ENCODE measurements at places on chromosomes 4 and X.

DNA sequence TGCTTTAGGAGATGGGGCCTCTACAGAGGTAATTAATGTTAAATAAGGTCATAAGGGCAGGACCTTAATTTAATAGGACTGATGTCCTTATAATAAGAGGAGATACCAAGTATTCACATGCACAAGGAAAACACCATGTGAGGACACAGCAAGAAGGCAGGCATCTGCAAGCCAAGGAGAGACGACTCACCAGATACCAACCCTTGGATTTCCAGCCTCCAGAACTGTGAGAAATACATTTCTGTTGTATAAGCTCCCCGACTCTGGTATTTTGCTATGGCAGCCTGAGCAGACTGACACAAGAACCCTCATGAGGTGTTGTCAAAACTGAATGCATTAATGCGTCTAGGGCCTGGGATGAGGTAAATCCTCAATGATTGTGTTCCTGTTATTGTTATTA lies 56.2 kb upstream of the MAPK10 start:
- DNase-seq: no peak

- DNase-seq: no peak
Observed at GRCh38 chr4:137559801-137560200, 27.5 kb upstream of the PCDH18 start.

- no peak for DNase-seq
Observed at GRCh38 chrX:55841962-55842752, 124.6 kb downstream of the RRAGB start.

- DNase-seq: no peak
Observed at GRCh38 chrX:43836435-43837184, 45.6 kb downstream of the MAOB start.

DNA sequence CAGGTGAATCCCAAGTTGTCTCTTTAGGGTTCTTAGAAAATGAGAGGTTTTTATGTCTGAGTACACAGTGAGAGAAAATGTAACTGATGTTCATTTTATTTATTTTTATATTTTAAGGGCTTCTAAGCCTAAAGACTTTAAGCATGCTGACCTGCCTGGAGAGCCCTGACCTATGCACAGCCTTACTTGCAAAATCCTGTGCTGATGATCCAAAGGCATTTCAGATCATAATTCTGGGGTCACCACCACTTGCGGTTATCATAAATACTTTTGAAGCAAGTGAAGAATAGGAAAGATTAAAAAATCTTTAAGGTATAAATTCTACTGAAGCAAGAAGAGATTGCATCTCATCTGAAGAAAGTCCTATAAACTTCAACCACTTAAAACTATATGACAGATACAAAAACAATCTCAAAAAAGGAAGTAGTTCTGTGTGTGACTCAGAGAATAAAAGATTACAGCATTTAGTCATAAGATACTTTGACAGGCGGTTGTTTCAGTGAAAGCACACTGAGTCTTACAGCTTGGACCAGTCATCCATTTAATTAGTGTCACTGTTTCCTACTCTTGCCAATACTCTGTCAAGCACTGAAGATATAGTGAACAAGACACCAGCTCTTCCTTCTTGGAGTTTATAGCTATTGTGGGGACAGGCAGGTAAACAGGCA lies 245.2 kb upstream of the DIPK2B start:
- no peak for DNase-seq

- no peak for DNase-seq
Observed at GRCh38 chr4:112767386-112767785, 130.4 kb downstream of the LARP7 start.

GRCh38 chr4:48262484-48262883 lies 7.2 kb downstream of the TEC start:
- DNase-seq: no peak

DNA sequence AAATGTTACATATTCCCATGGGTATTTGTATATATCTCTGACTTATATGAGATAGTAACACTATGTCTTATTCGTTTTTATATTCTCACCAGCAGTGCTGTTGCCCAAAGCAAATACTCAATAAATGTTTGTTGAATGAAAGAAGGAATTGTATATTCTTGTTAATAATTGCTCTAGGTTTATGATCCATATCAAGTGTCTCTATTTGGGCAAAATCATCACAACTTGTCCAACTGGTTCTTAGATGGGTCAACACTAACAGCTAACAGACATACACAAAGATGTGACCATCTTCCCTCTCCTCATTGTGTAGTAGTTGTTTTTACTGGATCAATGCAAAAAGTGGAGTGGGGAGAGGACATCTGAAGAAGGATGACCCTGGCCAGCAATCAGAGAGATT lies 6.6 kb upstream of the APLN start:
- no peak for DNase-seq

DNA sequence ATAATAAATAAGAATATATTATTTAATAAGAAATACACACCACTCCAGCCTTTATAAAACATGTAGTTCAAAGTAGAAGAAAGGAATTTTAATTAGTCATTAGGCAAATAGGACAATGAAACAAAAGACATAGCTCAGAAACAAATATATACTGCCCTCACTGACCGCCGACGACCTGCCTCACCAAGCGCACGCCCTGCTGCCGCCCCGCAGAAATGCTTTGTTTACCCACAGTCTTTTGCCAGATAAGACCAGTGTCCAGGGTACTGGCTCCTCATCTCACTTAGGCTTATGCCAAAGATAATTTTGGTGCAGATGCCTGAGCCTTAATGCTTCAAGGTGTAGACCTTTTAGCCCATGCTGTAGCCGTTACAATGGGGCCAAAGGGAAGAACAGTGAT lies 199.5 kb downstream of the HHIP start:
- no peak for DNase-seq

DNA sequence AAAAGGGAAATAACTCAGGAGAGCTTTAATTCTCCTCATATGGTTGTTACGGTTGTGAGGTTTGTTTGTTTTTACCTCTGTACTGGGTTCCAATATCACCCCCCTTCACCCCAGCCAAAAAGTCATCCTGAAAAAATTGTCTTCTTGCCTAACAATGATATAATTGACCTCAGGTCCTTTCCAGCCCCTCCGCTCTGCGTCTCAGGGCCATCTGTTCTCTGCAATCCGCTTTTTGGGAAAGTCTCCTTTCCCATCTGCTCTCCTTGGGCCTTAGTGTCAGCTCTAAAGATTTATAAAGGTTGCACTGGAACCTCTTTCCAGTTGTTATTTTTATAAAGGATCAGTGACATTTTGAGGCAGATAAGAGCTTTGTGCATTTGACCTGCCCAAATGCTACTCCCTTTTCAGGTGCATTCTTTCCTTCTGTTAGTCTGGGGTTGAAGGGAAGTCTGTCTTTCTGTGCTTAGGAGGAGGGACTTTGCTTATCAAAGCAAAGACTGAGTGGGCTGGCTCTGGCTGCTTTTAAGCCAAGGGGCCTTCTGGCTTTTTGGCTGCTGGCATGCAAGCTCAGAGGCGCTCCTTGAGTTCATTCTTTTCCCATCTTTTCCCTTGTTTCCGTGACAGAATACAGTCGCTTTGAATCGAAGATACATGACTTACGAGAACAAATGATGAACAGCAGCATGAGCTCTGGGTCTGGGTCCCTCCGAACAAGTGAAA lies 34.1 kb downstream of the DLG3 start:
- DNase-seq: no peak

- no peak for DNase-seq
Observed at GRCh38 chr4:38948551-38948950, 80.9 kb downstream of the FAM114A1 start.

GRCh38 chr4:127001933-127002332 lies 630.8 kb upstream of the INTU start:
- no peak for DNase-seq

DNA sequence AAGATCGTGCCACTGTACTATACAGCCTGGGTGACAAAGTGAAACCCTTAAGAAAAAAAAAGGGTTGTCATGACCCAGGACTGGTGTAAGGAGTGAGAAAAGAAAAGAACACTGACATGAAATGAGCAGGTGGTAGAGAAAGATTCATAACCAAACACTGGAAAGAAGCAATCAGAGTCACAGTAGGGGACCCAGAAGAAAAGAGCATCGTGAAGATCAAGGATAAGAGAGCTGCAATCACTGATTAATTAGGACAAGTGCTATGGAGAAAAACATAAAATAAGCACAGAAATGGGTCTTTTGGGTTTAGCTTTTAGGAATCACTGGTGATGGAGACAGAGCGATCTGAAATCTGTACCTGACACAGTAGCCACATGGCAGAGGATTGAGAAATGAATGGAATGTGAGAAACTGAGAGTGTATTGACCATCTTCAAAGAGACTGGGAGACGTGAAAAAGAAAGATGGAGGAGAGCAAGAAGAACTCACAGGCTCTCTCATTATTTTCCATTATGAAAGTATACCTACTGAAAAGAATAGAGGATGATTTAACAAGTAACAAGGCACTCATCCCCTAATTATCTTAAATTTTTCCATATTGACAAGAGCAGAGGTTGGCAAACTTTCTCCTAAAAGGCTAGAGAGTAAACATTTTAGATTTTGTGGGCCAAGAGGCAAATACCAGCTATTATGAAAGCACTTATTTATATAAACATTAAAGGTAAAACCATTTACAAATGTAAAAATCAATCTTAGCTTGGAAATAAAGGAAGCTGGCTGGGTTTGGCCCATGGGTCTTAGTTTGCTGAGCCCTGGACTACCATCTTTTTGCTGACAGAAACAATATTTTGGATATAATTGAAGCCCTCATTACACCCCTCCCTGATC lies 7.3 kb downstream of the TMEM154 start:
- no peak for DNase-seq

DNA sequence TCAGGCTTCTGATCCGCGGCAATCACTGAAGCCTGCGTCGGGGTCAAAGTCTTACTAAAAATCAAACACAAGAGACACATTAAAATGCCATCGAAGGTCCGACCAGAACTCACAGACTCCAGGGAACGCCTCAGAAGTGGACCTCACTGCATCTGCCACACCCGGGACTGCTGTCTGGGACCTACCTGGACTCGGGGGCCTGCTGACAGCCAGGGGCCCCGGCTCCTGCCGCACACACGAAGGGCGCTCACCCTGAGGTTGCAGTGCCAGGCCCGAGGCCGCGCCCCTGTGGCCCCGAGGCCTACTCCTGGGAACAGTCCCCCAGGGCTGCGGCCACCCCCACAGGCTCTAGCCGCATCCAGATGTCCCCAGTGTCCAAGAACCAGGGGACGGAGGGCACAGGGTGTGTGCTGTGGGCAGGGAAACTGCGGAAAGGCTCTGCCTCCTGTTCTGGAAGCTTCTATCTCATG lies 7.4 kb downstream of the CTBP1 start:
- DNase-seq: no peak

- DNase-seq: no peak
Observed at GRCh38 chr4:7068279-7068842, 497 bp upstream of the GRPEL1 start.

DNA sequence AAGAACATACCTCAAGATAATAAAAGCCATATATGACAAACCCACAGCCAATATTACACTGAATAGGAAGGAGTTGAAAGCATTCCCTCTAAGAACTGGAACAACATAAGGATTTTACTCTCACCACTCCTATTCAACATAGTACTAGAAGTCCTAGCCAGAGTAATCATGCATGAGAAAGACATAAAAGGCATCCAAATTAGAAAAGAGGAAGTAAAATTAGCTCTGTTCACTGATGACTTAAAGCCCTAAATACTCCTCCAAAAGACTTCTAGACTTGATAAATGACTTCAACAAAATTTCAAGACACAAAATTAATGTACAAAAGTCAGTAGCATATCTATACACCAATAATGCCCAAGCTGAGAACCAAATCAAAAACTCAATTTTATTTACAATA lies 235.7 kb downstream of the NKX6-1 start:
- no peak for DNase-seq

GRCh38 chr4:19883841-19884240 lies 367.9 kb upstream of the SLIT2 start:
- DNase-seq: no peak

- no peak for DNase-seq
Observed at GRCh38 chr4:27017623-27018022, 157.0 kb downstream of the STIM2 start.

- no peak for DNase-seq
Observed at GRCh38 chr4:176339936-176340761, 20.4 kb downstream of the SPCS3 start.

All from activated T-cell treated with anti-CD3 and anti-CD28 coated beads, Interleukin-2, amount 50 U/mL, for 72 hours (primary cell).